ENCODE measurements at places on chromosomes 2 and 18.
A peak's percentile ranks its signal among the peaks of the same experiment; 100 is the strongest.

- DNase-seq = no peak
These were observed 9.6 kb downstream of the SERPINB8 start for GRCh38 chr18:63979409-63979920.

GRCh38 chr2:54473851-54474250 is 17.7 kb downstream of the SPTBN1 start:
- no peak for DNase-seq

DNA sequence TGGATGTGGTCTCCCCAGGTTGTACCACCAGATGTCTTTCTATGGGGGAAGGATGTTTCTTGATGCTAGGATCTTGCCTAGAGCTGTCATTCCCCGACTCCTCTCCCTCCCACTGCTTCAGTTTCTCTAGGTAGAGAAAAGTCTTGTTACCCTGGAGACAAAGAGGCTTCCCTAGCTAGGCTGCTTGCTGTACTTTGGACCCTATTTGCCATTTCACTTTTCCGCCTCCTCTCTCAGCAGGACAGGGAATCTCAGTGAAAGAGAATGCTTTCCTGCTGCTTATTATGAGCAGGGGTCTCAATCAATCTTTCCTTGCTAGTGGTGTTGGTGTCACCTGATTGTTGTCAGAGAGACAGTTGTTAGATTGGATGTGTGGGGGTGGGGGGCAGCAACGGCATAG is 818.8 kb upstream of the GYPC start:
- DNase-seq = no peak

DNA sequence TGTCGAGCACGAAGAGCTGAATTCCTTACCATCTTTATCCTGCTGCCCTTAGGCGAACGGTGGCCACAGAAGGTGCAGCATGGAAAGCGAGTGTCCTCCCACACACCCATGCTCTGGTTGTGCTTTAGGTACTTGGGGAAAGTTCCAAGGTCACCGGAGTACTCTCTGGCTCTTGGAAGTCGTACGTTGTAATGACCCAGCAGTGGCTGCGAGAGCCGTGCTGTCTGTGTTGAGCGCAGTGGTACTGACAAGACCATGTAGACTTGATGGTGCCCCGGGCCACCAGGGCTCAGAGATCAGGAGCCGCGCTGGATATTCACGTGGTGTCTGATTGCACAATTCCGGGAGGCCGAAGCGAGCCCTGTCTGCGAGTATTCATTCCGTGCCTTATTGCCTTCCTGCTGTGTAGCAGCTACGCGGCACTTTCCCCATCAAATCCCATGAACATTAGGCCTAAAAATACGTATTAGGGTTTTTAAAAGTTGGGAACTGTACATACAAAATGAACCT is 222.0 kb downstream of the ZNF516 start:
- DNase-seq = no peak

GRCh38 chr2:121071034-121071504 is 213.9 kb downstream of the TFCP2L1 start:
- DNase-seq = no peak

DNA sequence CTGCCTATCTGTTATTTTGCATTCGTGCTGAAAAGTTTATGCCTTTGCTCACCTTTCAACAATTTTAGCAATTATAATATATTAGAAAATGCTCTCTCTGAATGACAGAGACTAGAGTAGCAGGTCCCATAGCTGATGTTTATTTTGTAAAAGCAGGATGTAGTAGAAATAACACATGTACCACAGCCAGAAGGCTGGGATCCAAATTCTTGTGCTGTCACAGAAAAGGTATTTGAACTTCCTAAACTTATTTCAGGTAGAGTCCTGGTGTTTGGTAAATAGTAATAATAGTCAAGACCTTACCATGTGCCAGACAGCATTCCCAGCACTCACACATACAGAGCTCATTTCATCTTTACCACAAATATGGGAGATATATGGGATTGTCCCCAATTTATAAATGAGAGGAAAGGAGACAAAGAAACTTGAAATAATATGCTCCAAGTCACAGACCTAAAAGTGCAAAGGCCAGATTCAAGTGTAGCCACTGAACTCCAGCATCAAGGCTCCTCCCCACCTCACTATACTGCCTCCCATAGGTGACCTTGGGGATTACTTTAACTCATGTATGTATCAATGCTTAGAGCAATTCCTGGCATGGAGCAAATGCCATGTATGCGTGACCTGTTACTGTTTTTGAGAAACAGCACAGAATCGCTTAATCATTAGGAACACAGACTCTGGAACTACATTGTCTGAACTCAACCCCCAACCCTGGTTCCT is 284.7 kb upstream of the RAB12 start:
- no peak for DNase-seq

GRCh38 chr2:28342081-28342967 is 50.3 kb upstream of the FOSL2 start:
- no peak for DNase-seq

DNA sequence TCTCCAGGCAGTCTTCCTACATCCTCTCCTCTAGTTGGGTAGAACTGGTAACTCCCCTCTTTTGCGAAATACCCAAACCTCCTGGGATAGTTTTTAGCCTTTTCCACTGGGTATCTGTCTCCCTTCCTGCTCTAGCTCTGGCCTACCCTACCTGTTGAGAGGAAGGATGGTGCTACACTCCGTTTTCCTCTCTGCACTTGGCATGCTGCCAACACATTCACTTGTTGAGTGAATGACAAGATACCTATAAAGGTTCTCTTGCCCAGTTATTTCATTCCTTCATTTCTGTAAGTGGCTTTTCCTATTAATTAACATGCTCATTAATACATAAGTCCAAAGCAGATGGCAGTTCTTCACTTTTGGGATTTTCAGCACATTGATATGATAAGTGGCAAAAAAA is 293.8 kb downstream of the CNTNAP5 start:
- DNase-seq = no peak

- no peak for DNase-seq
These were observed 116.2 kb downstream of the USP34 start for GRCh38 chr2:61354543-61355197.

DNA sequence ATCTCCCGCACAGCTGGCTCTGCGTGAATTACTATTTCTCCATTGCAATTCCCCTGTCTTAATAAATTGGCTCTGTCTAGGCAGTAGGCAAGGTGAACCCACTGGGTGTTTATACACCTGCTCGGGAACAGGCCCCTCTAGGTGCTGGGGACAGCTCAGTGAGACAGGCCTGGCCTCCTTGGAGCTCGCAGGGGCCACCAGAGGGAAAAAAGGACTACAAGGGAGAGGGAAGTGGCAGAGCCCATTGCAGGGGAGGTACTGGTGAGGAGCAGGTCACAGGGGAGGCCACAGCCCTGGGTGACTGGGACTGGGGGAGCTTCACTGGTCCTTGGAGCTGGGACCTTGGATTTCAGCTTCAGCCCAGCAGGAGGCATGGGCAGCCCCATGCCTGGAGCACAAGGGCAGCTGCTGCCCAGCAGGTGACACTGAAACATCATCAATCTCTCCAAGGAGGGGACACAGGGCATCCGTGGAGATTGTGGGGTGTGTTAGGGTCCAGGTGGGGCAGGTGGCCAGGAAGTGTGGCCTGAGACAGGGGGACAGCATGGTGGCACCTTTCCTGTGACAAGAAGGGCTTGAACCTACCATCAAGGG is 31.2 kb downstream of the NGEF start:
- no peak for DNase-seq

- DNase-seq = no peak
These were observed 277.3 kb downstream of the PTPRM start for GRCh38 chr18:7844418-7844817.

GRCh38 chr2:206693399-206694137 is 24.6 kb downstream of the DYTN start:
- DNase-seq = no peak

DNA sequence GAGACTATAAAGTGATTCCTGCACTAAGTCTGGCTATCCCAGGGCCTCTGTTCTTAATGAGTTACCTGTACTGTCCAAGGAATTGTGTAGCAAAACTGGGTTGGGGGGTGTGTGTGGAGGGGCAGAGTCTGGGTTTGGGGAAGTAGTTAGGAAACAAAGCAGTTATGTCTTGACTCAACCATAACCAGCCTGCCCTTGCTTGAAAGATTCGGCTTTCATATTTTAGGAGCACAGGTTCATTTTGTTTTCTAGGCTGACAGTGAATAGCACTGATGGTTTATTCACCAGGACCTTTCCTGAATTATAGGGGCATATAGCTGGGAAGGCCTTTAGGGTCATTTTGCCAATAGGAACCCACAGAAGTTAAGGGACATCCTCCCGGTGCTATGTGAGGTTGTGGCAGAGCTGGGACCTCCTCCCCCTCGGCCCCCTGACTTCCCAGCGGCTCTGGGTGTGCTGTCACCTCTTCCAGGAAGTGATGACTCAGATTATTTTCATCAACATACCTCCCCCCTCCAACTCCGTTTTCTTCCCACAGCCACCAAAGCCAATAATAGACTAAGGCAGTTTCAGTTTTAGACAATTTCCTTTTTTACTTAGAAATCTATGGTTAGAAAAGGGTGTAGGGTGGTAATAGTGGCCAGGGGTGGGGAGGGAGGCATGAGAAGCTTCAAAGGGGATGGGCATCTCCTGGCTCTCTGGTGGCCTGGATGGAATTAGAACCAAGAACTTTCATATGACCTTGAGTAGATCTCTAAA is 44.8 kb downstream of the SETBP1 start:
- DNase-seq = peak; percentile 35

- no peak for DNase-seq
These were observed 33.5 kb downstream of the RHBDD1 start for GRCh38 chr2:226869371-226869770.

GRCh38 chr2:37561615-37562569 is 109.5 kb downstream of the CDC42EP3 start:
- DNase-seq = no peak

DNA sequence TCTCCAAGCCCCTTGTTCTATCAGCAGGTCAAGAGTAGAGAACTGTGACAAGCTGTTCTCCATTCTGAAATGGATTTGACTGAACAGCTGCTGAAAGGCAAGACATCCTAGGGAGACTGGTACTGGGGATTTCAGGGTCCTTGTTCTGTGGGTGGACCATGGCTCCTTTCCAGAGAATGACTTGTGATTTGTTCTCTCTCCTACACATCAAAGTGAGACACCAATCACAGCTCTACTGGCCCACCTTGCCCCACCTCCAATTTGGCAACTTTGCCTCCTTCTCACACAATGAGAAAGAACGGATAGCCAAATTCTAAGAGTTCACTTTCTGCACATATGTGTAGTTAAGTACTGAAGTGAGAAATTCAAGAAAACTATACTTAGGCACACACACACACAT is 67.4 kb downstream of the BCL11A start:
- no peak for DNase-seq

- no peak for DNase-seq
These were observed 303.9 kb downstream of the GBX2 start for GRCh38 chr2:235864302-235864701.

- no peak for DNase-seq
These were observed 29.9 kb downstream of the PELI1 start for GRCh38 chr2:64114063-64114911.

- no peak for DNase-seq
These were observed 187.3 kb upstream of the CTAGE1 start for GRCh38 chr18:22604986-22605421.

GRCh38 chr2:178163395-178163794 is 30.9 kb upstream of the OSBPL6 start:
- DNase-seq = no peak

DNA sequence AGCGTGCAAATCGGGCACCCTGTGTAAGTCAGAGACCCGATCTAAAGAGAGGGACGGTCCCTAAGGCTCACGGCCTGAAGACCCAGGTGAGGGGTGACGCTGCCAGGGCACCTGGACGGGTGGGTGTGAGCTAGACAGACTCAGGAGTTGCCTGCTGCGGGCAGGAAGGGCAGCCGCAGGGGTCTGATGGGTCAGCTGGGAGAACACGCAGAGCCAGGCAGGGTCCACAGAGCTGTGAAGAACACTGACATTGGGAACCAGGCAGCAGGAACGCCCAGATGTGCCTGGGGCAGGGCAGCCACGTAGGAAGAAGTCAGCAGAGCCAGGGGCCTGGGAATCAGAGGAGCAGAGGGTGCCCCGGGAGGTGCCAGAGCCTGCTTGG is 25.9 kb downstream of the HDAC4 start:
- no peak for DNase-seq

- no peak for DNase-seq
These were observed 416.1 kb downstream of the ARHGAP15 start for GRCh38 chr2:143545059-143545948.

DNA sequence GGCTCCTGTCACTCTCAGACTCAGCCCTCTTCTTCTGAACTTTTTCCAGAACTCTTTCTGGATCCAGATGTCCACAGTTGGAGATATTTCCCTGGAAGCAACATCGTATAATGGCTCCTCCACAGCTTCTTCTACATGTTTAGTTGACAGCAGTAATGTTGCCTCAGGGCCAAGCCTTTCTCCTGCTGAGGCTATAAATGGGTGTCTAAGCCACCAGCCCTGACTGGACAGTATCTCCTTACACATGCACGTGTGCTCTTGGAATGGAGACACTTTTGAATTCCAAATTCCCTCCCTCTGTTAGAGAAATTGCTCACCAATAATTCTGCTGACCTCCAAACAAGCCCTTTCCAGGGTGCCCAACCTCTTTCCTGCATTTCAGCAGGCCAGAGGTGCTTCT is 156.2 kb upstream of the PIK3C3 start:
- DNase-seq = no peak

DNA sequence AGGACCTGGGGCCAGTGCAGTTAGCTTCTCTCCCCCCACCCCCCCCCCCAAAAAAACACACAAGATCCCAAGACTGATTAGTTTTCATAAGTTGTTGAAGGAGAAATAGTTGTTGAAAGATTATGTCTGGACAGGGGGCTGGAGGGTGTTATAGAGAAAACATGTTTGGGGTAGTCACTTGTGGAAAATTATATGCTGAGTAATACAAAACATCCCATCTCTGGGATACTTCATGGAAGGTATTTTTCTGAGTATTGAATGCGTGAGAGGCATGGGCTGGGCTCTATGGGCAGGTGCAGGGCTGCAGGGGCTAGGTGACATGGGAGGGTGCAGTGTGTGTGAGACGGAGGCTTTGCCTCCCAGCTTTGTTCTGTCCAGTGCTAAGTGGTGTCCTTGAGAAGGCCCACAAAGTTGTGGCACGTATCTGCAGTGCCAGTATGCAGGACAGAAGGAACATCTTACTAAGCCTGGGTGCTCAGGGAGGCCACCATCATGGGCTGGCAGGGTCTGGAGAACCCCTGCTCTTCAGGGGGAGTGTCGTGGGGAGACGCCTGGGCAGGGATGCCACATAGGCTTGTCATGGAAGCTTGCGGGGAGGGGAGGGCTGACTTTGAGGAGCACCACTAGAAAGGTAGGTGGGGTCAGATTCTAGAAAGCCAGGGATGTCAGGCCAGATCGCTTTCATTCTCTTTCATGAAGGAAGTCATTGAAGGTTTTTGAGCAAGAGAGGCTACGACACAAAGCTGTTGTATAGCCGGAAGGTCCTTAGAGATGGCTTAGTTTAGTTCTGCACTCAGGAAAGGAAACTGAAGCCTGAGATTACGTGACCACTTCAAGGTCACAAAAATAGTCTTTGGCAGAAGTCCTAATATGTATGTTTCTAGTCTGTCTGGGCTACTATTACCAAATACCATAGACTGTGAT is 232.0 kb downstream of the LDLRAD4 start:
- DNase-seq = no peak

- no peak for DNase-seq
These were observed 991.9 kb upstream of the CHAC2 start for GRCh38 chr2:52775674-52776073.

All from stimulated activated CD8-positive, alpha-beta memory T cell treated with anti-CD3 and anti-CD28 coated beads, Interleukin-7, amount 100 ng/mL, for 1 hour (primary cell).